ENCODE measurements at places on chromosomes 7 and 10. TPM values are rescaled to one million over a fixed set of nuclear protein-coding genes. Genes with fewer than 3 reads are reported as not detected.

PLAU gene
- total RNA-seq = 2.9 TPM

DNA sequence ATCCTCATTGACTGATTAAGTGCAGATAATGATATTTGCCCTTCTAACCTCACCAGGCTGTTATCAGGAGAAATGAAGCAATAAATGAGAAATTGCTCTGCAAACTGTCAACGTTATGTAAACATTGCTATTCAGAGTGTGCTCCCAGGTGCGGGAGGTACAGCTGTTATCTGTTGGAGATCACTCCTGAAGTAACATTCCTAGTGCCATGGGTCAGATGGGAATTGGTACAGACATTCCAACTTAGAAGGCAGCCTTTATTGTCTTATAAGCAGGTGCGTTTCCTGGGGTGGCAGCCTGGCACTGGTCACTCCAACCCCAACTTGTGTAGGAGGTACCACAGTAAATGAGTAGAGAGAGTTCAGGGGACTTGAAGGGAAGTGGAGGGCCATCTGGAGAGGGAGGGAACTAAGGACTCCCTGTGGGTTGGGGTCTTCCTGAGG, 36.8 kb downstream of the HK1 start:
- peaks cover 13% of the 10 kb centered on the region for H3K4me1 ChIP-seq
- H3K27ac ChIP-seq = no peak overlapping the region
- no peak overlapping the region for H3K4me3 ChIP-seq
- no peaks in the 10 kb centered on the region for H3K27me3 ChIP-seq
- H3K36me3 ChIP-seq = no peaks in the 10 kb centered on the region

DNA sequence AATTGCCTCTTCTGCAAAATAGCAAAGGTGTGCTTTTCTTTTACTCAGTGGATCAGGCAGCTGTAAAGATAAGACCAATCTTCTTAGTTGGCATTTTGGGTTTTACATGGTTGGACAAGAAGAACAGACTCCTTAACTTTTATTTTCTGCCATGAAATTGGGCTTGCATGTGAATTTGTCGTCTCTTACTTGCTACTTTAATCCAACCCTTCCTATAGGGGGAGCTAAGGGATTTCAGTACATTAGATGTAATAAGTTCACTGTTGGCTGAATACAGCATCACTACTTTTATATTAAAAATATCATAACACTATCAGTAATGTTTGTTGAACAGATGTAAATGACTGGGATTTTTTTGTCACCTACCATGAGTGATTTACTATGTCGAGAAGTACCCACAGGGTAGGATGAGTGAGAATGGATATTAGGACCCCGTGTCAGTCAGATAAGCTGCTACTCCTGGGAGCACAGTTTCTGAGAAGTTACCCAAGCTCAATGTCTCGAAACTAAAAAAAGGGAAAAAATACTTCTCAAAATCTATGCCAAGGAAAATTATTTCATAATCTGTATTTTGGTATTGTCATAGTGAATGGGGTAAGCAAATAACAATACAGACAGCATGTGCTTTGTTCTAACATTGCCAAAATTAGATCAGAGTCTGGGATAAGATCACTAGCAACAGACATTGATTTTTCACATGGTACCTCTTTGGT, 127.4 kb upstream of the AGR3 start:
- no peaks in the 10 kb centered on the region for H3K4me1 ChIP-seq
- H3K27ac ChIP-seq = no peak overlapping the region
- H3K36me3 ChIP-seq = no peaks in the 10 kb centered on the region
- DNase-seq = no peak
- no peaks in the 10 kb centered on the region for H3K27me3 ChIP-seq

DNA sequence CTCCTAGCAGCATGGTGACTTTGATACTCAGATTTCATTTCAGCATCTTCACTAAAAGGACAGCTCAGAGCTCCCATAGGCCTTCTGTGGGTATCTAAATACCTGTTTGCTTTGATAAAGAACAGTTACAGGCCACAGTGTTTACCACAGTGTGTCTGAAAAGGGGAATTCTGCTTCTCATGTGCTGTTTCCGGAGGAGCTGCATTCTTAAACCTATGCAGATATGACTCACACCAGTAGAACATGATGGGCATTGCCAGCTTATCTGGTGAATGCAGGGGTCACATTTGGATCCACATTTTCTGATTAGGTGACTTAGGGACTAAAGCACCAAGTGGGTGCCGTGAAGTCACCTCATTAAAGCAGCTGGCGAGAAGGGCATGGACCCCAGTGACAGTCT, 52.6 kb downstream of the TRRAP start:
- peaks cover 2% of the 10 kb centered on the region for H3K36me3 ChIP-seq
- H3K27me3 ChIP-seq = no peaks in the 10 kb centered on the region
- DNase-seq = no peak
- no peak overlapping the region for H3K4me3 ChIP-seq

CLRN3 gene
- not detected for total RNA-seq

PLXDC2 gene
- total RNA-seq = 15.1 TPM

DNA sequence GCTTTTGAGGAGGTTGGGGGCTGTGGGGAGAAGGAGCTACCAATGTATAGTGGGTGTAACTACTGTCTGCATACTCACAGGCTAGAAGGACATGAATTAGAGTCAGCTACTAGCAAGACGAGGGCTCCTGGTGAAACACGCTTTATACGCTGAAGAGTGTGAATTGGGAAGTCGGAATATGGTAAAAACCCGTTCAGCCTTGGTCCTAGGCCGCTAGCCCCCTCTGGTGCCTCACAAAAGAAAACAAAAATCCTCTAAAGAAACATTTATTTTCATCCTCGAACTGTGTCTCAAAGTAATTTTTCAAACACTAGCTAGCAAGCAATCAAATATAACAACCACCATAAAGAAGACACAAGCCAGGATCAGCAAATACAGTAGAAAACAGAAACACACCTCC, 338.1 kb upstream of the SEMA3C start:
- no peaks in the 10 kb centered on the region for H3K27me3 ChIP-seq
- no peaks in the 10 kb centered on the region for H3K36me3 ChIP-seq
- H3K27ac ChIP-seq = no peak overlapping the region
- H3K4me3 ChIP-seq = no peak overlapping the region
- no peak for DNase-seq

- H3K4me3 ChIP-seq = no peak overlapping the region
- no peaks in the 10 kb centered on the region for H3K27me3 ChIP-seq
Measured at GRCh38 chr7:70944516-70944915, 187.4 kb upstream of the GALNT17 start.

DNA sequence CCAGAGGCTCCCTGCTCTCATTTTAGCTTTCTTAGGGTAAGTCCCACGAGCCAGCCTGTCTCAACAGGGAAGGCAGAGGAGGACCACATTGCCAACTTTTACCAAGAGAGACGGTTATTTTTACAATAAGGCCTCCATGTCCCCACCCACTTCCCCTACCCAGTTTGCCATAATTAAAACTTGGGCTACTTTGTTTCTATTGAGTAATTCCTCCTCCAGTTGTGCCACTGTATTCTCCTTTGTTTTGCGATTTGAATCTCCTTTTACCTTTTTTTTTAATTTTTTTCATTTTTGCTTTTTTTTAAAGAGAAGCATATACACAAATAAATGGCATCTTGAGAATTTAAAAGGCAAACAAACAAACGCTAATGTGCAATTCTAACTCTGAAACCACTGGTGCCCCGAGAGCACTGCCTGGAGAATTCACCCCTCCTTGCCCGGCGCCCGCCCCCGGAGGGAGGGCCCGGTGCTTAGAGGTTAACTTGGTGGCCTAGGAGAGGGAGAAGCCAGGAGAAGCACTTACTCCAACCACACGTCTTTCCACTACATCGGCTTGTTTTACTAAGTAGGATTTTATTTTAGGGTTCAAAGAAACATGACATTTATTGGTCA, 282.3 kb downstream of the USP6NL start:
- H3K4me1 ChIP-seq = no peaks in the 10 kb centered on the region
- H3K36me3 ChIP-seq = no peaks in the 10 kb centered on the region
- peak overlapping the region; percentile 5 for H3K27ac ChIP-seq
- no peak overlapping the region for H3K4me3 ChIP-seq
- no peak for DNase-seq

DNA sequence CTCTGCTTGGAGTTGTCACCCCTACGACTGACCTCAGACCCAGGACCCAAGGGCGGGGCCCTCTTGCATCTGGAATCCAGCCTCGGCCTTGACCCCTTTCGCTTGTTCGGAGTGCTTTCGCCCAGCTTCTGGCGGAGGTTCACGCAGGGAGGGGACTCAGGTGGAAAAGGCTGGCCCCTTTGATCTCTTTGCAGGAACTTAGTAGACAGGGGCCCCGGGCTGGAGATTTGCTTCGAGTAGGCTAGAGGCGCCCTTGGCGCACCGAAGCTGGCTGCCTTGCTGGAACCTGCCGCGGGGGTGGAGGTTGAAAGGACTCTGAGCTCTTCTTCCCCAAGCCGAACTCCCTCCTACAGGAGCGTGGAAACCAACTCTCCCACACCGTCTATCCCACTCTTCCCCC, 255.1 kb downstream of the OTUD1 start:
- peak overlapping the region; percentile 35 for H3K4me3 ChIP-seq
- DNase-seq = no peak
- peaks cover 19% of the 10 kb centered on the region for H3K4me1 ChIP-seq
- H3K27ac ChIP-seq = no peak overlapping the region
- H3K36me3 ChIP-seq = no peaks in the 10 kb centered on the region

PNLIPRP2 gene
- total RNA-seq = not detected

- no peak overlapping the region for H3K27ac ChIP-seq
- no peaks in the 10 kb centered on the region for H3K4me1 ChIP-seq
- H3K4me3 ChIP-seq = no peak overlapping the region
- no peak for DNase-seq
- no peaks in the 10 kb centered on the region for H3K27me3 ChIP-seq
- H3K36me3 ChIP-seq = no peaks in the 10 kb centered on the region
Measured at GRCh38 chr10:118167056-118167700, 120.4 kb upstream of the RAB11FIP2 start.

DNA sequence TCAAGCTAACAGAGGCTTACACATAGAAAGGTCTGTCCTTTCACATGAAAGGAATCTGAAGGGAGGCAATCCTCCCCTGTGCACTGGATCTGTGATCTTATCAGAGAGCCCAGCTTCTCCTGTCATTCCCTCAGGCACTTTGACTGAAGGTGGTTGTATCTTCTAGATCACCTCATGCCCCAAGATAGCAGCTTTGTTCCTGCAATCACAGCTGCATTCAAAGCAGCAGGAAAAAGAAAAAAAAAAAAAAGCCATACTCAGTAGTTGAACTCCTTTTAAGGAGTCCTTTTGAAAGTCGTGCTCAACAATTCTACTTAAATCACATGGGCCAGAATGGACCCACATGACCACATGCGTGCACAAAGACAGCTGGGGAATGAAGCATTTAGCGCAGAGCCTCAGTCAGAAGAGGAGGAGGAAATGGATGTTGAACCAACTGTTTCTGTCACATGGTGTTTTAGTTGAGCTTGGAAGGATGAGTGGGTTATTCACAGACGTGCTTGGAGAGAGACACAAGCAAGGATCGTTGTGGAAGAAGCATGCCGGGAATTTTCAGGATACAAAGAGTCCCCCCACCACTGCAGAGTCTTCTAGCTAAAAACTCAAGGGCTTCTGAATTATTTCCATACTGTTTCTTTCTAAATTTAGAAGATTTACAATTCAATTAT, 13.0 kb upstream of the PFKP start:
- H3K4me3 ChIP-seq = no peak overlapping the region
- no peak for DNase-seq
- H3K27ac ChIP-seq = peak overlapping the region; percentile 34
- no peaks in the 10 kb centered on the region for H3K27me3 ChIP-seq
